ENCODE measurements at places on chromosomes 3 and 15.

- peak; percentile 98 for DNase-seq
Observed at GRCh38 chr3:188286087-188286513, 132.1 kb downstream of the LPP start.

- DNase-seq, result no peak
Observed at GRCh38 chr3:127409421-127410136, 121.7 kb upstream of the PRR20G start.

DNA sequence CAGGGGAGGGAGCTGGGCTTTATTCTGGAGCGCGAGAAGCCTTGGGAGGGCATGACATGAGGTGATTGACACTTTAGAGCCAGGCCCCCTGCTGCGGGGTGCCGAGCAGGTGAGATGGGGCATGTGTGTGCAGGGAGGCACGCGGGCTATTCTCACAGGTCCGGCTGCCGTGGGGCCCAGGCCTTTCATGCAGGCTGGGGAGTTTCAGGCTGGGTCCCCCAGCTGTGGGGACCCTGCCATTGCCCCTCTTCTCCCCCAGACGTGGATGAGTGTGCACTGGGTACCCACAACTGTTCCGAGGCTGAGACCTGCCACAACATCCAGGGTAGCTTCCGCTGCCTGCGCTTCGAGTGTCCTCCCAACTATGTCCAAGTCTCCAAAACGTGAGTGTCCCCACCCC lies 87.3 kb downstream of the FBLN2 start:
- DNase-seq, result no peak

- peak; percentile 89 for DNase-seq
Observed at GRCh38 chr3:49553692-49554632, at the start of gene BSN. Gene BSN (plus strand): TSS chr3:49554477. CDS start chr3:49554603, 126 bp downstream.

DNA sequence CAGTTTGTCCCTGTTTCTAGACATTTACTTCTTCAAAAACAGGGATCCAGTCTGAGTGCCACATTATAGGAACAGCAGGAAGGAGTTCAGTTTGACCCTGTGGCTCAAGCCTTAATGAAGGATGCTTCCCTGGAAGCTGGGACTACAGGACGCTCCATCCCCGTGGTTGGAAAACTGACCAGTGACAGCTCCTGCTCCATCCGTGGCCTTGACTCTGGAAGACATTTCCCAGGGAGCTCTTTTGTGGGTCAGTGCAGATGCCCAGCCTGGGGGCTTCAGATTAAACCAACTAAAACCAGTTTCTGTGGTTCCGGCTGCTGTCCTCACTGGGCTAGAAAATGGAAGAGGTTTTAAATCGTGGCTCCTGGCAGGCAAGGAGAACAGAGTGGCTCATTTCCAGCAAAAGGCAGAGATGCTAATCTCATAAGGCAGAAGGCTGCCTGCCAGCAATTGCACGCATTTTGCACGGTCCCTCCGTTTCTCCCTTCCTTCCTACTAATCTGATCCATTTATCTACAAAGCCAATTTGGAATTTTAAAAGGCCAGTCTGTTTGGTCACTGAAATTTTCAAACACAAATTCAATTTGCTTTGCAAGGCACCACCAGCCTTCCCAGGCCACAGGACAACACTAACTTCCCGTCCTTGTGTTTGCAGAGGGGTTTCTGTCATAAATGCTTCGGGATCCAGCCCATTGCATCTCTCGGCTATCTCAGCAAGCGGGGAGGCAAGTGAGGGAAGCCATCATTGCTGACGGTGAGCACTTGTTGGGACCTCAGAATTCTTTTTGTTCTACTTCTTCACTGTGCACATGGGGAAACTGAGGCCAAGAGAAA lies 6.2 kb upstream of the SSUH2 start:
- DNase-seq, result no peak

GRCh38 chr3:84963137-84963536 lies 4.3 kb downstream of the CADM2 start:
- no peak for DNase-seq

GRCh38 chr3:154758109-154758868 lies 321.8 kb upstream of the MME start:
- peak; percentile 66 for DNase-seq

- DNase-seq, result no peak
Observed at GRCh38 chr3:113094337-113095221, 103.8 kb downstream of the GTPBP8 start.
